ENCODE measurements at places on chromosomes 2 and 18.

- no peak for DNase-seq
Observed at GRCh38 chr2:130807659-130808385, 28.9 kb upstream of the ARHGEF4 start.

DNA sequence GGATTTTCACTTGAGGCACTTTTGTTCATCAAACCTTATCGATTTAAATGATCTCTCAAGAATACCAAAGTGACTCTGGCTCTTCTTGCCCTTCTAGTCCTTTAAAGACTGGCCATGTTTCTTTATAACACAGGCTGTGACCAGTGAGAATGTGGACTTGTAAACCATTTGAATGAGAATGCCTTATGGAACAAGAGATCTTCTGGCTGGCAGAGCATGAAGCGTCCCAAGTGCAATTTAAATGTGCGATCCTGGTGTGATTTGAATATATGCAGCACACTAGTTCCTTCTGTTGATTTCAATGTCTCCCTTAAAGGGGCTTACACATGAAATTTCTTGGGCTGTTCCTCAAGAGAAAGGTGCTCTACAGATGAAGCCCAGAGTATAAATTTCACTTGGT is 262.4 kb upstream of the CCDC68 start:
- DNase-seq, result no peak

- no peak for DNase-seq
Observed at GRCh38 chr18:55509631-55510324, 78.2 kb downstream of the TCF4 start.

DNA sequence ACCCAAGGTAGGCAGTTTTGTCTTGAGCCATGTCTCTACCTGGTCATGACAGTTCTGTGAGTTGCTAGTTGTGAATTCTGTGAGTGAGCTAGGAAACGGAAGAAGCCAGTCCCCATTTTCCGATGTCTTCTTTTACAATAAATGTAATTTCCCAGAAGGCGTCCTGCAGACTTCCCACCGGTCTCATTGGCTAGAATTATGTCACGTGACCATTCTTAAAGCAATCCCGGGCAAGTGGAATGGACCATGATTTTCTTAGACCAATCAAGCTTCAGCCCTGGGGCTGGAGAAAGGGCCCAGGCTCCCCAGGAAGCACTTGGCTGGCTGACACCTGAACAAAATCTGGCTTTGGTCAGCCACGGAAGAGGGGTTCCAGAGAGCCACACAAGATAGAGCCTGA is 10.6 kb downstream of the TMEM178A start:
- no peak for DNase-seq

- DNase-seq, result no peak
Observed at GRCh38 chr2:127365211-127365643, 22.5 kb downstream of the MAP3K2 start.

DNA sequence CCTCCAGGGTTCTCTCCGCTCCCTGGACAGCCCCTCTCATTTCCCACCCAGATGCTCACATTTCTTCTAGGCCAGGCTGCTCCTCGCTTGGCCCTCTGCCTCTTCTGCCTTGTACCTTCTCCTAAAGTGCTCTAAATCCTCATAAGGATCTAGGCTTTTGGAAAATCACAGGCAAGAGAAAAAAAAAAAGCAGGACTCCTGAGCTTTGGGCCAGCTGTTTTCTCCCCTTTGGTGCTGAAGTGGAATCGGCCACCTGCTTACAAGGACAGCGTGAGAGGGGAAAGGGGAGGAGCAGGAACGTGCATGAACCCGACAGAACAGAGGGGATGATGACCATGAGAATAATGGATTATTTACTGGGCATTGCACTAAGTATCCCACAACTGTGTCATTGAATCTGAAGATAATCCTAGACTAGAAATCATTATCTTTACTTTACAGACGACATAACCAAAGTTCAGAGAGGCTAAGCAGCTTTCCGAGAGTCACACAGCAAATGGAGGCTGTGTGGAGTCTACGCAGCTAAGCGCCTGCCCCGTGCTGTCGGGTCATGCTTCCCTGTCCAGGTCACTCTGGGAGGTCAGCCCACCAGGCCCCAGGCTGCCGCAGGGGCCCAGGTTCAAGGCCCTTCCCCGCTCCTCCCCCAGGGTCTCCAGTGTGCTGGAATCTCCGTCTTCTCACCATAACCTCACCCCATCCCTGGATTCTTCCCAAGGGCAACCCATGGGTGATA is 141.9 kb downstream of the PXDN start:
- no peak for DNase-seq

- DNase-seq, result no peak
Observed at GRCh38 chr2:196985511-196986183, 59.1 kb upstream of the PGAP1 start.

All from putamen (tissue), 1 donor.